IPS DF 19.7 (cell line): ENCODE measurements at places on chromosomes 5 and 9.

GRCh38 chr9:93996863-93997262 lies 41.7 kb upstream of the BARX1 start:
- no peak for DNase-seq

DNA sequence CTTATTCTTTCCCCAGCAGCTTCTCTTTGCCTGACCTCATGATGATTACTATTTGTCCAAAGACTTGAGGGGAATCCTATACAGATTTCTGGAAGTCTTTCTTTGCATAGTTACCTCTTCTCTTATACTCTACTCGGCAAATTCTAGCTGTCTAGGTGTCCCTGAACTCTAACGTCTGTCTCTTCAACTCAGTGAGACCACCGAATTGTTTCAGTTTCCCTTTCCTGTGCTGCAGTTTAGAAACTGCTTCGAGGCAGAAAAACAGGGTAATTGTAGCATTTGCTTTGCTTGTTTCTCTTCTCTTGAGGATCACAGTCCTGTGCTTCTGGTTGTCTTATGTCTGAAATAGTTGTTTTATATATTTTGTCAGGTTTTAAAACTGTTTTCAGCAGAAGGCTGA lies 14.8 kb downstream of the LVRN start:
- no peak for DNase-seq

GRCh38 chr5:151523335-151523734 lies 67.8 kb downstream of the FAT2 start:
- peak; percentile 17 for DNase-seq

GRCh38 chr5:124289641-124290311 lies 456.7 kb downstream of the ZNF608 start:
- DNase-seq: peak; percentile 88

GRCh38 chr9:9750719-9751118 lies 862.1 kb downstream of the PTPRD start:
- no peak for DNase-seq

GRCh38 chr5:163350083-163350482 lies 87.3 kb upstream of the CCNG1 start:
- no peak for DNase-seq

- DNase-seq: no peak
Observed at GRCh38 chr5:157584628-157585027, 9.1 kb upstream of the ADAM19 start.
